ENCODE measurements at places on chromosomes 4 and X.

- no peak for DNase-seq
Measured at GRCh38 chr4:118939169-118939783, 50.6 kb downstream of the SYNPO2 start.

DNA sequence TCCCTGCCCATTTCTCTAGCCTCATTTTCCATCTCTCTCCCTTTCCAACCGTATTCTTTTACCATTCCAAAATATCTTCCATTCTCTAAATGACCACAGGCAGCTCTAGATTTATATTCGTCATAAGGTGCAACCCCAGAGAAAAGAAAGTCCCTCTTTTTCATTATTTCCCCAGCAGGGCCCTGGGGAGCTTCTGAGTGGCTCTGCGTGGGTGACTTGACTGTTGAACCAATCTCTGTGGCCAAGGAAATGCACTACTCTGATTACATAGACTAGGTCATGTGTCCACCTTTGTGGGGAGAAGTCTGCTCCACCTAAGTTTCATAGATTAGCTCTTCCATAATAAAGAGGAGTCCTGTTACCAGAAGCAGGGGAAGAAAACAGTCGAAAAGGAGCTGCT lies 51.4 kb downstream of the ATOH1 start:
- no peak for DNase-seq

DNA sequence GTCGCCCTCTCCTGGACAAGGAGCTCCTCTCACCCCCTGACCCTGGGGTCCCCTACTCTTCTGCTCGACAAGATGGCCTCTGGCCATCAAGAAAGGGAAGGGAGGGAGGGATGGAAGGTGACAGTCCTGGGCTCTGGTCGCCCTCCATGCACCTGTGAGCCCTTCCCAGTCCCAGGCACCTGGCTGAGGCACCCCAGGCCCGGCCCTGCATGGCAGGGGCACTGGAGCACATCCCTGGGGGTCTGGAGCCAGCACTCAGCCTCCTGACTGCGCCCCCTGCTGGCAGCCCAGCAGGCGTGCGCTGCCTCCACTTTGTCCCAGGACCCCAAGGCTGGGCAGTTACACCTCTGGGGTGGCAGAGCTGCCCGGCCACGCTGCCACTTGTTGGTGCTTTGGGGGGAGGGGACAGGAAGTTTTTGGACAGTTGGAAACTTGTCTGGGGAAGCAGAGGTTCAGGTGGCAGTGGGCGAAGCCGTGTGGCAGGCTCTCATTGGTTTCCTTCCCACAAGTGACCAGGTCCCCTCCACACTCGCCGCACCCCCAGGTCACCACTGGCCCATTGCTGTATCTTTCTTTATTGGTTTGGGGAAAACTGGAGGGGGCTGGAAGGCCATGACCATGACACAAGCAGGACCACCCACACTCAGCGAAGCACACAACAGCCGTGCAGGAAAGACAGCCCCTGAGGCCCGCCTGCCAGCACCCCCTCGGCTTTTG lies 4.3 kb downstream of the PNCK start:
- DNase-seq: no peak

DNA sequence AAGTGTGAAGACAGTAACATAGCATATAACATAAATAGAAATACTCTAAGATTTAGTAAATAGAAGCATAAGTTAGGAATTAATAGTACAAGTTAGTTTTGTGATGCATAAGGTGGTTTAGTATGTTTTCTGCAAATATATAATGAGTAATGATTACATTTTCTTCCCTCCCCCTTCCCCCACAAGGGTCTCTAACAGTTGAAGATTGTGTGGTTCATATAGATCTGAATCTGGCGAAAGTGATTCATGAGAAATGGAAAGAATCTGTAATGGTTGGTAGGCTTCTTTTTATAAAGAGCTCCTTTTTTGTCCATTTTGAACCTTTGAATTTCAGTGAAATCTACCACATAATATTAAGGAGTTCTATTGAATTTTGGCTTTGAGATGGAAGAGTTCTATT lies 66.3 kb downstream of the N4BP2 start:
- no peak for DNase-seq

DNA sequence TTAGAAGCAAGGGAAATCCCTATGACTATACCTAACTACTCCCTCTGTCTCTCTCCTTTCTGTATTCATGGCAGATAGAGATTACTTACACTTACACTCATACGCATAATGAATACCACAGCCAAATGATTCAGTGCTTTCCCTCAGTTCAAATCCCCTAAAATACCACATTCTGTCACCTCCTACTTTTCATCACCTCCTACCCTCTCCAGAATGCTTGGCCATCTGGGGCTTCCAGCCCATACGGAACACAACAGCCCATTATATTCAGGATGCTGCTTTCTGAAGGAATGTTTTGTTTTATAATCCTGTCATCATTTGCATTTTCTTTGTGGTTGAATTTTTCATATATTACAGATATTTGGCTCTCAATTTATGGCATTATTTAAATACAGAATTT lies 361.6 kb downstream of the GRIA2 start:
- DNase-seq: no peak

DNA sequence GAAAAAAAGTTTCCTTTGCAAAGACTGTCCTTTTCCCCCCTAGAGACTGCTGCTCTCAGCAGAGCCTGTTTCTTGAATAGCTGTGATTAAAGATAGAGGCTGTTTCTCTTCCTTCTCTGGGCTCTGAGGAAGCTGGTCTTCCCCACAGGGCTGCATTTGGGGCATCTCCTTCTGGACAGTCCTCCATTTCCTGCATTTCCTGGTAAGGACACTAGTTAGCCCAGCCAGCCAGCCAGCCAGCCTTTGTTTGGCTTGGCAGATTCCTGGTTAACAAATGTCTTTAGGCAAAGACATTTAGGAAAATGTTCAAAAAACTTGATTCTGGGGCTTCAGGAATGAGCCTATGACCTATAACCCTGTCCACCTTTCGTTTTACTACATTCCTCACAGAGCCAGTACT lies 34.0 kb upstream of the PLAC1 start:
- DNase-seq: no peak

All from NK-92 treated with Interleukin-12 subunit alpha and Interleukin-12 subunit beta, amount 100 ng/mL, for 24 hours (cell line).